CMK (cell line): ENCODE measurements at places on chromosomes 13 and 19.

- DNase-seq, result no peak
These were observed 469 bp downstream of the COX6B2 start for GRCh38 chr19:55353803-55354697.

GRCh38 chr13:65342541-65343337 lies 1887.4 kb downstream of the PCDH9 start:
- no peak for DNase-seq

- DNase-seq, result peak; percentile 8
These were observed 7.4 kb upstream of the FCGBP start for GRCh38 chr19:39941615-39942365.

DNA sequence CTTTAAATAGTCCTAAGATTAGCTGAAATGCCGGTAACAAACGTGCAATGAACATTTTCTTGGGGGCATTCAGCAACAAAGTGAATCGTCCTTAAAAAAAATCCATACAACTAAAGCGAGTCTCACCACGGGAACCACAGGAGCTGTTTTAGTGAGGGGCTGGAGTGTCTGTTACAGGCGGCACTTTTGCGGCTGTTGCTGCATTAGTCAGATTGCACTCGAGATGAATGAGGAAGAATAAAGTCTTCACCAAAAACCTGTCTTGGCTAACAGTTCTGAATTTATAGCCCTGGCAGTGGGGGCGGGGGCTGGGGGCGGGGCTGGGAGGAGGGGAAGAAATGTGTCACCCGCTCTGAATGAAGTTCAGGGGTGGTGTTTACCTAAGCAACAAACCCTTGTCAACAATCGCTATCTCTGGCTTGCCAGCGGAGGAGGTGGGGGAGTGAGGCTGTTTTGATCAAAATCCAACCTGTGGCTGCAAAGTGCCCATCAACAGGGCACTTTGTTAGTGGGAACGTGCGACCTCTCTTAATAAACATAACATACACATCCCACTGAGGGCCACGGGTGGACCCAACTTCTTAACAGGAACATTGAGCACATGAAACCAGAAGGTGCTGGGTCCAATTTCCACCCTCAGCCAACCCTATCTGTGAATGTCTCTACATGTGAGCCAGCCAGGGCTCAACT lies 44.5 kb downstream of the RFX2 start:
- peak; percentile 43 for DNase-seq

DNA sequence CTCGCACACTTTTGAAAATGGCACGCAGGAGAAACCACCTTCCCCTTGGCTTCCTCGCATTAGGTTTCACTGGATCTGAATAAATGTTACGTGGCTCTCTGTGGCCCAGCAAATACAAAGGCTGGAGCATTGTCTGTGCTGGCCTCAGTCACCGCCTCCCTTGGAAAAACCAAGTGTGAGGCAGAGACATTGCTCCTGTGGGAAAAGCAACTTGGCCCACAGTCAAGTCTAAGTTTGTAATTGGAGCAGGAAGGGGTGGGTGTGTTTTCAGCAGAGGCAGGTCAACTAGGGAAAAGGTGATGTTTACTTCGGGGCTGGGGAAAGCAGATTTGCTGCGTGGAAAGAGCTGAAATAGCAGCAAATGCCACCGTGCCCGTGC lies 101.6 kb downstream of the IRS2 start:
- no peak for DNase-seq

DNA sequence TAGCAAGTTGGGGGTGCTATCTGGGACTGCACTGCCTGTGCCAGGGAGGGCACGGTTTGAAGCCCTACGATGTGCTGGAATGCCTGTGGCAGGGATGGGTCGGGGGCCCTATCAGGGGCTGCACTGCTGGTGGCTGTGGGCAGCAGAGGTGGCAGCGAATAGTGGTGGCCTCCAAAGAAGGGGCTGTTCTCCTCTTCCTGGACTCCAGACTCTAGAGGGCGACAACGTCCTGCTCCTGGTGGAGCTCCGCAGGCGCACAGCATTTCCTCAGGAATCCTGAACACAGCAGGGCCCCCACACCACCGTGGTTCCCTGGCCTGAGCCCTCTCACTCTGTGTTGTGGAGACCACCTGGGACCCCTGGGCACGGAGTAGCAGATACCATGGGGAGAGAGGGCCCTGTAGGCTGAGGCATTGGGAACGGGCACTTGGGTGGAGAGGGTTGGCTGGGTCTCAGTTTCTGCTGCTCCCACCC lies 145.6 kb downstream of the TNFRSF19 start:
- DNase-seq, result no peak

GRCh38 chr13:27379694-27380641 lies 44.5 kb upstream of the GTF3A start:
- DNase-seq, result no peak

GRCh38 chr19:23394511-23394910 lies 760 bp downstream of the ZNF91 start:
- DNase-seq, result no peak

DNA sequence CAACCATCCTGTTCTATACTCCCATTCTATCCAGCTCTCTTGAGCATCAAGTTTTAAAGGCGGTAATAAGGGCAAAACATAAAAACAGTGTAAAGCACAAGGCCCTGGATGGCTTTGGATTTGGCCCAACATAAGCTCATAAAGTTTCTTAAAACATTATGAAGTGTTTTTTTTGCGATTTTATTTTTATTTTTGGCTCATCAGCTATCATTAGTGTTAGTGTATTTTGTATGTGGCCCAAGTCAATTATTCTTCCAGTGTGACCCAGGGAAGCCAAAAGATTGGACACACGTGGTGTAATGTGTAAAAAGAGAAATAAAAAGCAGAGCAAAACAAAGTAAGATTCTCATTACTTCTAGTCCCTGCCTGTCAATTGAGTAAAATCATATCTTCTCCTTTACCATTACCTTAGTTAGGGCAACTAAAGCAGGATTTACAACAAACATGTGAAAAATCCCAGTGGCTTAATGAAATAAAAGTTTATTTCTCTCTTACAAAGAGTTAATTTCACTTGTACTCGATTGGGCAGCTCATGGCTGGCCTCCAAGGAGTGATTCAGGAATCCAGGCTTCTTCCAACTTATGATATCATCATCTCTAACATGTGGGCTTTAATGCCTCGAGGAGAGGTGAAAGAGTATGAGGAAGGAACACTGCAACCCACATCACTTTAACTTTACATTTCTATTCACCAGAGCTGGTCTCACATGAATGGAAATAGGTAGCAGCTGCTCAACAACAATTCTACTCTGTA lies 725.2 kb upstream of the SLITRK1 start:
- no peak for DNase-seq

- DNase-seq, result no peak
These were observed 41.9 kb upstream of the ZNF536 start for GRCh38 chr19:30330266-30330665.

GRCh38 chr19:41325947-41326706 lies 16.2 kb downstream of the CCDC97 start:
- no peak for DNase-seq

- no peak for DNase-seq
These were observed 437.5 kb downstream of the FOXO1 start for GRCh38 chr13:40228990-40229389.

DNA sequence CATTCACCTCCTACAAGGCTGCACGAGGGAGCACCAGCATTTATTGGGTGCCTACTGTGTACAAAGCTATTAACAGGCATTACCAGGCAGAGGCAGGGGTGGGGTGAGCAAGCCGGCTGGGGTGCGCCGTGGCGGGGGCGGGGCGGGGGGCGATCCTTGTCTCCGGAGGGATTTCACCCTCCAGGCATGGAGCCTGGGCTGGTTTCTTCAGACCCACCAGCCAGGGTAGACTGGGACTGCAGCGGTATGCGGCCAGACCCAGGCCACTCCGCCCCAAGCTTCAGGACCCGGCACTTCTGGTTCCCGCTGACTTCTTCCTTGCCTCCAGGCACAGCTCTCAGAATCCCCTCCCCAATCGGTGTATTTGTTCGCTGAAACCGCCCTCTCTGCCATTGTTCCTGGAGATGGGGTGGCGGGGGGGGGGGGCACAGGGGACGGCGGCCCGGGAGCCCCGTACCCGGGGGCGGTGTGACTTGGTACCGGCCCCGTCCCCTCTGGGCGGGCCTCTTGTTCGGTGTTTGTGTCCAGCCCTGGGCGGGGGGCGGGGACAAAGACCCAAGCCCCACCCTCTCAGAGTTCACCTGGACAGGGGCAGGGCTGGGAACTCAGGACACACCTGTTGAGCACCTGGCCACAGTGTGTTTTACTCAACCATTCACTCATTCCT lies 14.4 kb downstream of the TJP3 start:
- no peak for DNase-seq

DNA sequence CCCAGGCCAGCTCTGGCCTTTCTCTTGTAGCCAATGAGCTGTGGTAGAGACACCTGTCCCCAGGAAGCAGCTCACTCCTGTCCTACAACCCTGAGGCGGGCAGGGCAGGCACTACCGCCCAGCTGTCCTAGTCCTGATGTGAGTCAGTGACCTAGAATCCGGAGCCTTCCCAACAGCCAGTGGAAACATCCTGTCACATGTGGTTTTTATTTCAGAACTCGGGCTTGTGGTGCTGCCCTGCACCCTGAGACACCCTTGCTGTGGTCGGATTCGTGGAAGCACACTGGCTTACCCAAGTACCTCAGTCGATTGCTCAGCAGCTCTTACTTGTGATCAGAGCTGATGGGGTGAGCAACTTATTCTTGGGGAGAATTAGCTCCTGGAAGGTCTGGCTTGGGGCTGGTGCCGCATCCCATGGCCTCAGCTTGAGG lies 83.6 kb upstream of the ARHGEF7 start:
- DNase-seq, result no peak

GRCh38 chr13:76635232-76636230 lies 250.7 kb downstream of the KCTD12 start:
- no peak for DNase-seq

DNA sequence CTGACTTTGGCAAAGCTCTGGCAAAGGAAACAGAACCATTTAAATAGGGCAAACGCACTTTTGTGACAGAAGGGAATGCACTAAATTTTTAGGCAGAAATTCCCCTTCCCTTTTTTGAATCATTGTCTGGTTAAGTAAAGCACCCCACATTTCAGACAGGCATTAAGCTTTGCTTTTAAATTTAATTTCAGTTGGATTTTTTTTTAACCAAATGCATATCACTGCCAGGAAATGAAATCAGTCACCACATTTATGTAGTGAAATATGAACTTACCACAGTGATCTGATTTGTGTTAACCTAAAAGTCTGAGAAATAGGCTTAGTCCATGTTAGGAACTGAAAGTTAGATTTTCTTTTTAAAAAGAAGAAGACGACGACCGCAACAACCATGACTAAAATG lies 10.8 kb downstream of the GPR183 start:
- no peak for DNase-seq

DNA sequence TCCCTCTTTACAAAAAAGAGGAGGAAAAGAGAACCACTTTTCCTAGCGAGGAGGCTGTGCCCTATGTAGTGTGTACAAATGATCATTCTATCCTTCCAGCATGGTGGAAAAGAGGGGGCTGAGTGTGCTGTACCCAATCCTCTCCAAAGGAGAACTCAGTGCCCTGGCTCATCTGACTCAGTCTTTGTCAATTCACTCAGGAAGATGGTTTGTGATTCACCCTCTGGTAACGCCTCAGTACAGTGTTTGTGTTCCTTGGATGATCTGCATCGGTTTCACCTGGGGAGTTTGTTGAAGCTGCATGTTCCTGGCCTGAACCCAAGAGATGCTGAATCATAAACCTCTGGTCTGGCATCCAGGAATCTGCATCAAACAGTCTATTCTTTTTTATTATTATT lies 18.3 kb upstream of the ENOX1 start:
- no peak for DNase-seq

DNA sequence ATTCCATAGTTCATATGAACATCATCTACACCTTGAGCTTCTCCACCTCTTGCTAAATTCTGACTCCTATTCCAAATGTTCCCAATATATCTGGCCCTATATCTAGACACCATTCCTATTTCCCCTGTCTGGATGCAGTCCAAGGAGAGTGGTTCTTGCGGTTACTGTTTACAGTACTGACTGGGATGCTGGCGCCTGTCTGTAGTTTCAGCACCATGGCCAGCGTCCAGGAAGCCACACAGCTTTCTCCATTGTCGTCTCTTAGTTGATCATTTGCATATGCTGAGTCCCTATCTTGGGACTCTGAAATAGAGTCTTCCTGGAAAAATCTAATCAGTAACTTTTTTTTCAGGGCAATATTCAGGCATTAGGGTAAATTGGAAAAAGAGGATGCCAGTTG lies 14.9 kb downstream of the LAIR2 start:
- peak; percentile 40 for DNase-seq

DNA sequence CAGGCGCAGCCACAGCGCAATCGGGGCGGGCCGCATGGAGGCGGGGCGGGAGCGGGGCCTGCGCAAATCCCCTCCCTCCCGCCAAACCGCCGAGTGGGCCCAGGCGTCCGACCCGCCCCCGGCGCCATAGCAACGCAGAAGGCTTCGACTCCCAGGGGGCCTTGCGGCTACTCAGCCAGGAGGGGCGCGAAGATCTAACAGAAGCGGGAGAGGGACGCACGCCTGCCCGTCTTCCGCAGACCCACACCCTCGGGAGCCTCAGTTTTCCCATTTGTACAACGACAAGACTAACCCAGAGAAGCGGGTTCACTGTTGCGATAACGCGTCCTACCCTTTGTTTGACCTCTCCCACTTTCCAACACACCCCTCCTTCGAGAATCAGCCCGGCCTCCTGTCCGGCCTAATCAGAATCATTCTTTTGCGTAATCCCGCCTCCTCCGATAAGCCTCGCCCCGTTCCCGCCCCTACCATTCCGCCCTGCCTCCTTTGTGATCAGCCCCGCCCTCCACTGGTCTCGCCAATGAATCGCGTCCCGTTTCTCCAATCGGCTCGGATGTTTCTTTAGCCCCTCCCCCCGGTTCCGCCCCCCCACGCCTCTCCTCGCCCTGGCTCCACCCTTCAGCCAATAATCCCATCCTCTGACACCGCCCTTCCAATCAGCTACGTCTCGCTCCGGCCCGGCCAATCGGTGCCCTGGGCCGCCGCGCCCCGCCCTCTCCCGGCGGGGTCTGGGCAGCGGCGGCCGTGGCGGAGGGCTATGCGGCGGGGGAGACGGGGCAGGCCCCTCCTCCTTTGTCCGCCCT lies at the start of gene PCSK4:
PCSK4 (minus strand) TSS at position 40 of the 803 bp plus-strand sequence; CDS start at position 36, 4 bp downstream.
- DNase-seq, result peak; percentile 96
